ENCODE measurements at places on chromosomes 6 and 20.

GRCh38 chr6:24720131-24720603 lies 1.2 kb upstream of the C6orf62 start:
- peak; percentile 72 for DNase-seq

GRCh38 chr6:168393126-168393870 lies 47.7 kb upstream of the SMOC2 start:
- no peak for DNase-seq

- DNase-seq: no peak
These were observed 145.3 kb upstream of the NRN1 start for GRCh38 chr6:6152060-6152459.

- DNase-seq: no peak
These were observed 256.1 kb upstream of the PLCB4 start for GRCh38 chr20:8812817-8813216.

Data from activated T-cell treated with anti-CD3 and anti-CD28 coated beads for 4 hours (primary cell).